ENCODE measurements at places on chromosomes 3 and 15.
A peak's percentile ranks its signal among the peaks of the same experiment; 100 is the strongest.

- DNase-seq: no peak
Measured at GRCh38 chr3:45894015-45894414, 7.7 kb downstream of the CCR9 start.

- DNase-seq: no peak
Measured at GRCh38 chr15:70375006-70375431, 277.3 kb upstream of the TLE3 start.

GRCh38 chr15:43957724-43958123 is 130.9 kb downstream of the WDR76 start:
- no peak for DNase-seq

DNA sequence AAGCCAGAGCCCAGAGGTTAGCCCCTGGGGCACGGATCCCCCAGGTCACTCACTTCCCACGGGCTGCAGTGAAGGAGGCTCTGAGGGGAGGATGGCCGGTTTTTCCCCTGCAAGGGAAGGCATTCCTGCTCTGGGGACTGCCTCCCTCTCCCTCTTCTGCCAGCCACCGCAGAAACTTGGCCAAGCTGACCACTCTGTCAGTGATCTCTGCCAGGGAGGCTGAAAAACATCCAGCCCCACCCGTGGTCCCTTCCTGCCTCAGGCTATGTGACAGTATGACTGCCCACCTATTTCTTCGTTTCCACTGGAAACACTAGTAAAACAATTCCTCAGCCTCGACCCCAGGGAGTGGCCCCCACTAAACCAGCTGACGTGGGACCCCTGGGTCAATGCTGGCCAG is 14.6 kb upstream of the FANCD2 start:
- no peak for DNase-seq

DNA sequence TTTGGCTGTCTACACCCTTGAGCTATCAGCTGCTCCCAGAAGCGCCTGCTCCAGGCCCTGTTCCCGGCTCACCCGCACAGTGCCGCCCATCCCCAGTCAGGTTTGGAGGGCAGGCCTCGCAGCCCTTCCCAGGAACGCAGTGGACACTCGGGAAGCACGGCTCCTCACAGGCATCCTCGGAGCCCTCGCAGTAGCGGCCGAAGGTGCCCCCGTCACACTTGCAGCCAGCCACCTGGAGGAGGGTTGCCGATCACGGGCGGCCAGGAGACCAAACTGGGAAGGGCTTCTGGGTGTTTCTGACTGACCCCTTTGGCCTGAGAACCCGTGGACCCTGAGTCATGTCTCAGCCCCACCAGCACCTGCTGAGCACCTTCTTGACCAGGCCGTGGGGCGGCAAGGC is 33.4 kb downstream of the MUC20 start:
- no peak for DNase-seq

DNA sequence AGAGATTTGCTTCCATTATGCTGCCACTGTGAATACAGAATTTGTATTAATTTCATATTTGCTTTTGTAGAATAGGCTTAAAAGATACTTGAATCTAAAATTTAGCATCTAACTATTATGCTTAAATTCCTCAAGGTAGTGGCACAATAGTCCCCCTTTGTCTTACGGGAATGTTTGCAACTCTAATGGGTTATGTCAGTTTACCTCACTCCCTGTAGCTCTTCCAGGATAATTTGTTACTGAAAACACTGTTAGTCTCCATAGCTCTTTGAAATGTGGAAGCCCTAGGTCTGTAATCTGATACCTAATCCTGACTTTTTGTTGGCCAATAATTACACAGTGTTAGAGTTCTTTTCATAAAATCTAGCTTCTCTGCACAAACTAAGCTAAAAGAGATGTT is 433.4 kb downstream of the PYDC2 start:
- peak; percentile 8 for DNase-seq

DNA sequence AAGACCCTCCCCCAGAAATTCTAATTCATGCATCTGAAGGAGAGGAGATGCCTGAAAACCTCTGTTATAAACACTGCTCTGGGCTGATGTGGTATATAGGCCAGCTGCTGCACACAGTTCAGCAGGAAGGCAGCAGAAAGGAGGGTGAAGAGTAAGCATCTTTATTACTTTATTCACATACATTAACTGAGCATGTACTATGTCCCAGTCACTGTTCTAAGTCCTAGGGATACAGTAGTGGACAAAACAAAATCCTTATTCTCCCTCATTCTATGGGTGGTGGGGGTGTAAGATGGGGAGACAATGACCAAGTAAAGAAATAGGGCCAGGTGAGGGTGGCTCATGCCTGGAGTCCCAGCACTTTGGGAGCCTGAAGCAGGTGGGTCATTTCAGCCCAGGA is 17.8 kb upstream of the CHRNB4 start:
- no peak for DNase-seq

DNA sequence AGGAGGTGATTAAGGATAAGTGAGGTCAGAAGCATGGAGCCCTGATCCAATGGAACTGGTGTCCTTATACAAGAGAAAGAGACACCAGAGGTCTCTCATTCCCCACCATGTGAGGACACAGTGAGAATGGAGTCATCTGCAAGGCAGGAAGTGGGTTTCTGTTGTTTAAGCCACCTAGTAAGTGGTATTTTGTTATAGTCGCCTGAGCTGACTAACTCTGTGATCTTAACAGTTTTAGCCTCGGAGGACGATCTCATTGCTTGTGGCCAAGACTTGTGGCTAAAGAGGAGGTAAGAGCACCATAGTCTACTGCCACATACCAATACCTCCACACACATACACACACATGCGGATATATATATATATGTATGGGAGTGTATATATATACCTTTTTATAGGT is 73.8 kb downstream of the MCTP2 start:
- DNase-seq: no peak

GRCh38 chr3:141444586-141445285 is 42.1 kb upstream of the RASA2 start:
- DNase-seq: no peak

DNA sequence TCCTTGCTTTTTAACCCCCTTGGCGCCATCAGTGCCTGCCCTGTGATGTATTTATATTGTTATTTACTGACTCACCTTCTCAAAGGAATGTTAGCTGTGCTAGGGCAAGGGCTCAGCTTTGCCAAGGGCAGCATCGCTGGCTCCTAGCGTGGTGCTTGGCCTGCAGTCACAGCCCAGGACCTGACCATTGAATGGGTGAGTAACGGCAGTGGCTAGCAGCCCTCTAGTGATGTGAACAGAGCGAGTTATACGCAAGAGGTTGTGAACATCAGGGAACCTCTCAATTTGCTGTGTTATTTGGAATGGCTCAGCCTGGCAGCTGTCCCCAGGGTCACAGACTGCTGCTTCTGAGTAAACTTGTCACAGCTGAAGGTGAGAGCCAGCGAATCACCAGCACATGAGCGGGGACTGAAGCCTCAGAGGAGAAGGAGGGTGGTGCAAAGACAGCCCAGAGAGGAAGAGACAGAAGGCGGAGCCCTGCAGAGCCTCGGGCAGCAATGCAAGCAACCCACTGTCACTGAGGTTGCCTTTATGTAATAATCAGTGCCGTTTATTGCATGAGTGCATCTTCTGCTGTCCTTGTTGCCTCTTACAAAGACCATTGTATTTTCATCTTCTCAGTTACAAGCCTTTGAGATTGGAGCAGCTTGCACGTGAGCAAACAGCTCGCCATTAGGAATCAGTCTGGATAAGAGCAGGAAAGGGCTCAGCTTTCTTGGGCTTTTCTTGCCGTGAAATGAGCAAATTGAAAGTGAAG is 158.3 kb downstream of the SLCO3A1 start:
- DNase-seq: no peak

GRCh38 chr15:81006124-81006523 is 5.4 kb downstream of the TLNRD1 start:
- DNase-seq: no peak

GRCh38 chr3:54671511-54671910 is 256.3 kb downstream of the LRTM1 start:
- DNase-seq: no peak

- no peak for DNase-seq
Measured at GRCh38 chr3:180855364-180855763, 57.1 kb upstream of the FXR1 start.

- no peak for DNase-seq
Measured at GRCh38 chr3:89032346-89033013, 74.9 kb upstream of the EPHA3 start.

- no peak for DNase-seq
Measured at GRCh38 chr3:170350515-170351413, 6.8 kb upstream of the SKIL start.

DNA sequence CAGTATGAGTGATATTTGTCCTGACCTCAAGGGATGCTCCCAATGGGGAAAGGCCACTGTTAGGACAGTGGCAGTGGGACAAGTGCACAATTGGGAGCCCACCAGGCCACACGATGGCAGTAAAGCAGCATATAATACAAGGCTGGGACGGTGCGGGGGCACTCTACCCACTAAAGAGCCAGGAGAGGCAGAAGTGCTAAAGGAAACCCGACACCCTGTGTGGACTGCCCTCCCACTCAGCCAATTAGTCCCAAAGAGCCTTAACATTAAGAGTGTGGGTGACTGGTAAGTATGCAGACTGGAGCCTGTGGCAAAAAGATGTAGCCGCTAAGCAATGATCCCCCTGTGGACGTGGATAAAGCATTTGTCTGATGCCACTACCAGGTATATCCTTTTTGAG is 8.2 kb upstream of the ZNF589 start:
- peak; percentile 88 for DNase-seq

DNA sequence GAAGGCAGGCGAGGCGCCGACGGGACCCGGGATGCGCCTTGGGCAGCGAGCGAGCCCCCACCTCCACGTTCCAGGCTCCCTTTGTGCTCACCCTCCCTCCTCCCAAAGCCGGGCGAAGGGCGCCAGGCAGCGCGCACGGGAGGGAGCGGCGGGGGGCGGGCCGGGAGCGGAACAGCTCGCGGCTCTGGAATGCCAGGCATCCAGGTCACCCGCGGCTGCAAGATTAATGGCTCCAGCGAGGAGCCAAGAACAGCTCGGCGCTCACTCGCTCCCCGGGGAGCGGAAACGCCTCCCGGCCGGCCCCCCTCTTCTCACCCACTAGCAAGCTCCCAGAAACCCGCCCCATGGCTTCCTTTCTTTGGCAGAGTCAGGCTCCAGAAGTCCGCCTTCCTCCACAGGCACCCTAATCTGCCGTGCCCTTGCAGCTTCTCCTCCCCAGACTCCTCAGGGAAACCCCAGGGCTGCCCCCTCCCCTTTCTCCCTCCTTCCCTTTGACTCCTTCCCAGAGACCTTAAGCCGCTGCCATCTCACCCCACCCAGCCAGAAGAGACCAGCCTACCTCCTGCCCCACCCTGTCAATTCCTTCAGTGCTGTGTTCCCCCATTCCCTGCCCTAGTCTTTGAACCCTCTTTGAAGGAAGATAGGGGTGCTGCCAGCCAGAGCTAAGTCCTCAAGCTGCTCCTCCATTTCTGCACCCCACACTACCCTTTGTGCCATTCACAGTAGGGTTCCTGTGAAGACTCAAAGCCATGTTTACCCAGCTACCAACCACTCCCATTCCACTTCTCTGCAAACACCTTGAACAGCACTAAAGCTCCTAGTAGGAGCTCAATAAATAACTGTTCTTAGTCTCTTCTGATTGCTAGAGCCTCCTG is 9.9 kb downstream of the AMOTL2 start:
- DNase-seq: peak; percentile 96

DNA sequence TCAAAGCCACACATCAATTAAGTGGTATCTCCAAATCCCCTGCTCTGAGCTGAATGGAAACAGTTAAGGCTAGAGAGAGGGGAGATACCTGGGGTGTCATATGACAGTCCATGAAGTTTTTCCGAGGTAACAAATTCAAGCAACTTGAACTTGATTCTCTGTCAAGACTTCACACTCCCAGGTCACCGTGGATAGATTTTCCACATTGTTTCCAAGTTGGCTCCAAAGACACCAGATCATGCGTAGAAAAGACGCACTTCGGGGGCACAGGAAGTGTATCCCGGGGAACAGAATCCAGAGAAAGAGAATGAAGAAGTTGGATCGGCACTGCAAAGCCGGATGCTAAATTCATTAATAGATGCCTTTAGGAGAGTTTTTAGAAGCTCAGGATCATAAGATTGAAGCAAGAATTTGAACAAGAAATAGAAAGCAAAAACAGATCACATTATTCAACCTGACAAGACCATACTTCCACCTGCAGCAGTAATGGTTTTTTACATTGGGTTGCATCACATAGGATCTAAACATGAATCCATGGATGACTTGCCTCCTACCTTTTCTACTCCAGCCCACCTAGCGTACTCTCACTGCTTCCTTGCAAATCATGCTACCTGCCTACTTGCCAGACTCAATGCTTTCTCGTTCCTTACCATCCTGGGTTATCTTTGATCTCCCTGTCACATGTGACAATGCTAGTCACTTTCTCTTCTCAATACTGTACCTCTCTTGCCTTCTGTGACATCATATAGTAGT is 253.0 kb upstream of the ADAMTS9 start:
- DNase-seq: no peak

- no peak for DNase-seq
Measured at GRCh38 chr15:82679626-82680199, 30.0 kb downstream of the AP3B2 start.

DNA sequence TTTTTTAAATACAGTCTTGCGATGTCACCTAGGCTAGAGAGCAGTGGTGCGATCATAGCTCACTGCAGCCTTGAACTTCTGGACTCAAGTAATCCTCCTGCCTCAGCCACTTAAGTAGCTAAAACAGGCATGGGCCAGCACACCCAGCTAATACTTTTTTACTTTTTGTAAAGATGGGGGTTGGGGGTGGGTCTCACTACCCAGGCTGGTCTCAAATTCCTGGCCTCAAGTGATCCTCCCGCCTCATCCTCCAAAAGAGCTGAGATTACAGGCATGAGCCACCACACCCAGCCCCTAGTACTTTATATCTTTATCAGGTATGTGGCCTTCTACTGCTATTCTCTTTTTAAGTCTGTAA is 8.3 kb downstream of the PEAK1 start:
- no peak for DNase-seq

GRCh38 chr3:27324686-27325085 is 44.5 kb downstream of the NEK10 start:
- no peak for DNase-seq

DNA sequence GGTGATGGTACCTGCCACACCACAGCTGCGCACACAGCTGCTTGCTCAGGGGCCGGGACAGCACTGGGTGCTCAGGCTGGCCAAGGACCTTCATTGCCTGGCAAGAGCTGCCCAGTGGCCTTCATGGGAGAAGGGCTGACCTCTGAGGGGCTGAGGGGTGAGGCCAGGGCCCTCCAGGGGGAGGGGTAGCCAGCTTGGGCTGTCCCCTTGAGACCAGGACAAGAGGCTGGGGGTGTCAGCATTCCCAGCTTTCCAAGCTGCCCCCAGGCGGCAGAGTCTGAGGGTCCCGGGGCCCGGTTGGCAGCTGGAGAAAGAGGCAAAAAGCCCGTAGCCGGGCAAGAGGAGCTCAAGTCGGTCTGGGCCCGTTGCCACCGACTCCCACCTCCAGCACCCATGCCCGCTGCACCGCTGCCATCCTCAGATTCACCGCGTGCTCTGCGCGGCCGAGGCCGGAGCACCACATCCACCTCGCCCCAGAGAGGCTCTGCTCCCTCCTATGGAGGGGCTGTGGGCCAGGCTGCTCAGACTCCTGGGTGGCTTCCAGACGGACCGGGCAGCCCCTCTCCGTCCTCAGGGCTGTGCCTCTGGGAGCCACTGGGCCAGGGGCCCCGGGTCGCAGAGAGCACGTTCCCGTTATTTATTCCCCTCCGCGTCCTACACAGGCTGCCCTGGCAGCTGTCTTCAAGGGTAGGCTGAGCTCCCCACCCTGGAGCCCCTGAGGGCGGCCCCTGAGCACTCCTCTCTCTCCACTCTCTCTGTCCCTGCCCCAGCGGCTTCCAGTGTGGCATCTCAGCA is 51.5 kb downstream of the PLXNA1 start:
- DNase-seq: no peak

GRCh38 chr15:50138391-50138790 is 19.4 kb upstream of the ATP8B4 start:
- DNase-seq: no peak

Data from HuH-7 (cell line).